Transverse colon (tissue), 4 donors: ENCODE measurements at places on chromosomes 4 and X.

- DNase-seq, result no peak
- no peaks in the 10 kb centered on the region for H3K4me1 ChIP-seq
- no peak overlapping the region for H3K27ac ChIP-seq
- H3K36me3 ChIP-seq, result no peaks in the 10 kb centered on the region
These were observed 67.0 kb upstream of the ANXA3 start for GRCh38 chr4:78484574-78484973.

DNA sequence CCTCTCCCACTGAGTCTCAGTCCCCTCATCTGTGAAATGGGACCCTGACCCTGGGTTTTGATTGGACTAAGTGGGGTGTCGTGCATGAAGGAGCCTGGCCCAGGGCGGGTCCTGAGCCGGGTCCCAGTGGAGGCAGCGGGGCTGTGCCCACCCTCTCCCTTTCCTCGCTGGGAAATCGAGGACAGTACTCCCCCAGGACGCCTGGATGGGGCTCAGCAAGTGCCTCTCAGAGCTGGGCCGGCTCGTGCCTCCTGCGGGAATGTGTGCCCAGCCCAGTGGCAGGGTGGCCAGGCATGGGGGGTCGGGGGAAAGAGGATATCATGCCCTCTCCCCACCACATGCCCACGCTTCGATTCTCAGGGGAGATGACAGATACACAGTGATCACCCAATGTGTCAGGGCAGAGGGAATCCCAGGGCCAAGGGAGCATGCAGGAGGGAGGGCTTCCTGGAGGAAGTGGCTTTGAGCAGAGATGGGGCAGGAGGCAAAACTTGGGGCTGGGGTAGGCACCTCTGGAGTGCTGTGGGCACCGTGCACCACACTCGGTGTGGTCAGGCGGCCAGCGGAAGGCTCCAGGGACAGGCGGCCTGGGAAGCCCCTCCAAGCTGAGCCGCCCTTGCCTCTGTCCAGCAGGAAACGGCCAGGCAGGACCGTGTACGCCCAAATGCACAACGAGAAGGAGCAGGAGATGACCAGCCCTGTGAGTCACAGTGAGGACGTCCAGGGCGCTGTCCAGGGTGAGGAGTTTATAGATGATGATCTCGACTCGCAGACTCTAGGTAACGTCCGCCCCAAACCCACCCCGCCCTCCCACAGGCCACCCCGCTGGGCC lies 203.0 kb downstream of the AFAP1 start:
- H3K36me3 ChIP-seq, result no peaks in the 10 kb centered on the region
- H3K4me3 ChIP-seq, result no peak overlapping the region
- H3K27me3 ChIP-seq, result peaks cover 3% of the 10 kb centered on the region
- no peak for DNase-seq

DNA sequence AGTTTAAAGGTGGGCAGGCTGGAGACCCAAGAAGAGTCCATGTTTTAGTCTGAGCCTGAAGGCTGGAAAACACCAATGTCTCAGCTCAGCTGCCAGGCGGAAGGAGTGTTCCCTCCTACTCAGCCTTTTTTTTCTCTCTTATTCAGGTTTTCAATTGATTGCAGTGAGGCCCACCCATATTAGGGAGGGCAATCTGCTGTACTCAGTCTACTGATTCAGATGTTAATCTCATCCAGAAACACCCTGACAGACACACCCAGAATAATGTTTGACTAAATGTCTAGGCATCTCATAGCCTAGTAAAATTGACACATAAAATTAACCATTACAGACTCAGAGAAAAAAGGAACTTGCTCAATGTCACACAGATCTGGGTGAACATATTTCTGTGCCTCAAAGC lies 347.1 kb downstream of the GBA3 start:
- H3K27ac ChIP-seq, result no peak overlapping the region
- no peaks in the 10 kb centered on the region for H3K36me3 ChIP-seq

GRCh38 chr4:165588534-165589315 lies 209.9 kb downstream of the CPE start:
- H3K27me3 ChIP-seq, result no peaks in the 10 kb centered on the region
- no peaks in the 10 kb centered on the region for H3K4me1 ChIP-seq
- H3K36me3 ChIP-seq, result no peaks in the 10 kb centered on the region

DNA sequence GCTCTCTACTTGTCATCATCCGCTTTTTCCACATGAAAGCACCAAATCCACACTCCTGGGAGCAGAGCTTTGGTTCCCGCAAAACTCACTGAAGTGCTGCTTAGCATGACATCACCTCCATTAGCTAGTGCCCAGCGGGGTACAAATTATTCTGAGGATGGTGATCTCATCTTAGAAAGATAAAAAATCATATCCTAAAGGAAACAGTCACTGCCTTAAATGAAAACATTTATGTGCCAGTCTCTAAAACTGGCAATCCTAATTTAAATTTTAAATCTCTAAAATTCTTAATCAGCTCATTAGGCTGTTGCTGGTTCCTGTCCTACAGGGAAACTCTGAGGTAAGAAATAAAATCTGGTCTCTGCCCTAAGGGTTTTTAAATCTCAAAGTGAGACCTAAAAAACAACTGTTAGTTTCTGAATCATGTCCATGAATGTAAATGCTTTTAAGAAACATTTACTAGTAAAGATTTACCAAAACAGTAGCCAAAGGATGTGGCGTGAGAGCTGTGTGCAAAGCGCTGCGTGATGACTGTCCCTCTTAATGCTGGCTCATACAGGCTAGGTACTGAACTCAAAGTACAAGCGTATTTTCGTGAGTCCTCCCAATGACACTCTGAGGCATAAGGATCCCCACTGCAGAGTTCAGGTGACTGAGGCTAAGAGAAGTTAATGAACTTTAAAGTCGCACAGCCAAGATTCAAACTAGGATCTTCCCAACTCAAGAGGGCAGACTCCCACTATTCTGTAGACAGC lies 4.5 kb downstream of the CASP3 start:
- peaks cover 27% of the 10 kb centered on the region for H3K4me1 ChIP-seq
- no peak overlapping the region for H3K27ac ChIP-seq
- H3K4me3 ChIP-seq, result no peak overlapping the region
- no peak for DNase-seq

GRCh38 chr4:55175779-55176231 lies 50.4 kb upstream of the KDR start:
- no peak for DNase-seq
- no peak overlapping the region for H3K4me3 ChIP-seq
- H3K36me3 ChIP-seq, result no peaks in the 10 kb centered on the region

DNA sequence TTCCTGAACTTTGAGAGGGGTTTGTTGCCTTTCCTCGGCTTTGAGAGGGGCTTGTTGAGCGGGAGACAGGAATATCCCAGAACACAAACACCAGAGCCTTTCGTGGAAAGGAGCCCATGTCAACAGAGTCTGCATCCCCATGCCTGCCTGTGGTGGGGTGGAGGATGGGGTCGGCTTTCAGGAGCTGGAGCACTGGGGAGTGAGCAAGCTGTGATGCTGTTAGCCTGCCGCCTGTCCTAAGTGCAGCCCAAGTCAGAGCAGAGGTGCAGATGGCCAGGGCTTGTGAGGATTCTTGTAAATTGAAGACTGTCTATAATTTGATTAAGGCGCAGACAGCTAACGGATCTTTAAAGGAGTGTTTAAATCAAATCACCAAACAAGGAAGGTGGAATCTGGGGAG lies 103.3 kb upstream of the ANK2 start:
- DNase-seq, result no peak
- no peak overlapping the region for H3K4me3 ChIP-seq
- no peak overlapping the region for H3K27ac ChIP-seq
- no peaks in the 10 kb centered on the region for H3K4me1 ChIP-seq
- no peaks in the 10 kb centered on the region for H3K36me3 ChIP-seq
